ENCODE measurements at places on chromosomes 4 and X.

DNA sequence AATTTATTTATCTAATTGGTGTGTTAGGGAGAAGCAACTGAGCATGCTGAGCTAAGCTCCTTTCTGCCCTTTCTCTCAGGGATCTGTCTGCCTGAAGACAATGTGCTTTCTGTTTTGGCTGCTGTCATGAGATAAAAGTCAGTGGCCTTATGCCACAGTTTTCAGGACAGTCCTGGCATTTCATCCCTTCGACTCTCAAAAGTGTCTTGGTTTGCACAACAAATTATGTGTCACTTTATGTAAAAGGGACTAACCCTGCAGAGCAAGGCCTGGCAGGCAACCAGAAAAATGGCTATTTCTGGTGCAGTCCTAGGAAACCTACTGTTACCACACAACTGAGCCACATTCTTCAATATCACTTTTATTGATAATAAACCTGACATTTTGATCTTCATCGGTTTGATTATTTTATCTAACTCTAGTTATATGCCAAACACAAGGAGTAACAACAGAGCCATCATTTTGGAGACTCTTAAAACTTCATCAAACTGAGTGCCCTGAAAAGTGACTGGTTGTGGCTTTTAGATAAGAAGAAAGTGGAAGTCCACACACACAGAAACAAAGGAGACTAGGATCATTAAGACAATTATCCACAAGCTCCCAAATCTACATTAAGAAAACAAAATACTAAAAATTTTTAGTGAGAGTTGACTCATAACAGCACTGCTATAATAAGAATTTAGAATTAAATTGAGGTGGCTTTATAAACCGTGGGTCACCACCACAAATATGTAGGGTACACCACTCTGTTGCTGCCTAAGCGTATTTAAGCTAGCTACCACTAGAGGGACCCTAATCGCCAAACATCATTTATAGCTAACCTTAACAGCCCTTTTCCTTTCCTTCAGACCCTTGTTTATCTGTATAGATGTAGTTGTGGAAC lies 95.9 kb upstream of the PTPN13 start:
- peak; percentile 44 for DNase-seq

GRCh38 chr4:169090484-169091215 lies 80.6 kb upstream of the CBR4 start:
- no peak for DNase-seq

- peak; percentile 78 for DNase-seq
These were observed 16.2 kb downstream of the RASSF6 start for GRCh38 chr4:73603854-73604584.

DNA sequence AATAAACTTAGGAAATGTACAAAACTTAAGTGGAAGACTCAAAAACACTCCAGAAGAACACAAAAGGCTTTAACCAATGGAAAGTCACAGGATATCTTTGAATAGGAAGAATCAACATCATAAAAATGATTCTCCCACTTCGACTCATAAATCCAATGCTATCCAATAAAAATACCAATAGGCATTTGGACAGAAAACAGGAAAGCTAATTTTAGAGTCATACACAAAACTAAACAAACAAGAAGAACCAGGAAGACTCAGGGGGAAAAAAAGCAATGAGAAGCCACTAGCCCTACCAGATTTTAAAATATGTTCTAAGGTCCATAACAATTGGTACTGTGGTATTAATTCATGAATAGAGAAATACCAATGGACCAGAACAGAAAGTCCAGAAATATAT lies 28.2 kb downstream of the SLC9A7 start:
- DNase-seq: no peak

Data from hematopoietic multipotent progenitor cell (in vitro differentiated cells).